ENCODE measurements at places on chromosomes 5 and 9.

DNA sequence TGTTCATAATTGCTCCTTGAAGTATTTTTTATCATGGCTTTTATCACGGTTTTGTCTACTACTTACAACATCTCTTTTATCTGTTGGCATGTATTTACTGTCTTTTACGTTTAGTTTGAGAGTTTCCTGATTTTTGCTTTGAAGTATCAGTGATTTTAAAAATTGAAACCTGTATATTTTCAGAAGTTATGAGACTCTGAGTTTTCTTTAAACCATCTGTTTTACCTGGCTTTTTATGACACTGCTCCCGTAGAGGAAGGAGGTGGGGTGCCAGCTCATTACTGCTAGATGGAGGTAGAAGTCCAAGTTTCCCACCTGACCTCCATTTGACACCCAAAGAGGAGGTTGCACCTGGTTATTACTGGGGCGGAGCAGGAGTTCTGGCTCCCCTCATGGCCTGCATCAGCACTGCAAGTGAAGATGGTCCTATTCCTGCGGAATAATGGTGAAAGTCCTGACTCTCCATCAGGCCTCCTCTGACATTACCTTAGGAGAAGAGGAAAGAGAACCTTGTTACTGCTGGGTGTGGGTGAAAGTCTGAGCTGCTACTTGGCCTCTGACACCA is 10.0 kb upstream of the ZNF131 start:
- DNase-seq, result peak; percentile 20

- no peak for DNase-seq
Observed at GRCh38 chr9:134605966-134606357, 35.6 kb upstream of the COL5A1 start.

DNA sequence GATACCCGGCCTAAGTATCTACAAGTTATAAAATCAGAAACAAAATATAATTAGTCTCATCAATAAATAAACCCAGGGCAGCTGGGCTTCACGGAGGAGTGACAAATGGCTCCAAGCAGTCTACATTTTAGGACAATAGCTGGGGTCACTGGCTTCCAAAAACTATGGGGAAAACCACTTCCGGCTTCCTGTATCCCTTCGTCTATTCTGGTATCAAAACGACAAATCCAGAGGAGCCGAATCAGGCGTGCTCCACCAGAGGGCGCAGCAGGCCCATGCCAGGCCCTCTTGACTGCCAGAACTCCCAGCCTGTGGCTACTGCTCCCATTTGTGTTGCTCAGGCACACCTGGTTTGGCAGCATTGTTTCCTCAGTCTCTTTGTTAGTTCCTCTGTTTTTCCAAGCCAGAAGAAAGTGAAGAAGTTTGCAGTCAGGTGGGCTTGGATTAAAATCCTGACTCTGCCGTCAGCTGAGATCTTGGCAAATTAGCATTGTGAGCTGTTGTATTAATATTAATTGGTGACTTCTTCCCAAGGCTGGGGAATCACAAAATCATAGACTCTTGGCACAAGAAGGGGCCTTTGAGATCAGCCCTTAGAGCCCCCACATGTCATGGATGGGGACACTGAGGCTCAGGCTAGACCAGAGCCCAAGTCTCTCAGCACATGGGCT is 11.6 kb upstream of the RAB14 start:
- peak; percentile 61 for DNase-seq

DNA sequence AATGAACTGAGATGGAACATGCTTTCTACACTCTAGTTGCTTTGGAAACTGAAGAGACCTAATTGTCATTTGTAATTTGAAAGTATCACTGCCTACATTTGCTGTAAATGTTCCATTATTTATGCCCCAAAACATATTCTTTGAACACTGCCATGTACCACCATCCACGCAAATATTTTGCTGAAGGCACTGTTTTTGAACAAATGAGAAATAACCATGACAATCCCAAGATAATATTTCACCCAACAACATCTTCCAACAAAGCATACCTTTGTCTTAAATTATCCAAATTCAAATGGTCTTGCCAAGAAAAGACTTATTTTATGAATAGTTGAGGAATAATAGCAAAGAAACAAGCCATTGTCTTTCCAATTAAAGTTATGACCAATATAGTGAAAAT is 356.2 kb downstream of the SEMA5A start:
- no peak for DNase-seq

GRCh38 chr5:10712574-10713366 is 48.3 kb downstream of the DAP start:
- no peak for DNase-seq

- DNase-seq, result no peak
Observed at GRCh38 chr9:105890046-105890822, 195.9 kb downstream of the TMEM38B start.

GRCh38 chr5:156920042-156920860 is 42.8 kb downstream of the TIMD4 start:
- peak; percentile 33 for DNase-seq

DNA sequence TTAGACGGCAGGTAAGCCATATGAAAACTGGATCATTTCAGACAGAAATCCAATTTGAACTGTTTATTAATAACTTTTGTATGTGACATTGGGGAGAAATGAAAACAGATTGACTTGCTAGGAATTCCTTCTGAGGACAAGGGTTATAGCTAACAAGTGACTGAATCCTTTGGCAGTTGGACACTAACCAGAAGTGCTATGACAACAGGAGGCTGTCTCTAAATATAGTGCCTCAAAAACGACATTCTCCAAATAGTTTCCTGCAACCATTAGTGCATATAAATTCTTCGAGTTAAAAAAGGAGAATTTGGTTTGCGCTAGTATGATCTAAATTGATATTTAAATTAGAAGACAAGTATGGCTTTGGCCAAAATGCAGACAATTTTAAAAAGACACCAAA is 338.6 kb downstream of the PTPRD start:
- no peak for DNase-seq

DNA sequence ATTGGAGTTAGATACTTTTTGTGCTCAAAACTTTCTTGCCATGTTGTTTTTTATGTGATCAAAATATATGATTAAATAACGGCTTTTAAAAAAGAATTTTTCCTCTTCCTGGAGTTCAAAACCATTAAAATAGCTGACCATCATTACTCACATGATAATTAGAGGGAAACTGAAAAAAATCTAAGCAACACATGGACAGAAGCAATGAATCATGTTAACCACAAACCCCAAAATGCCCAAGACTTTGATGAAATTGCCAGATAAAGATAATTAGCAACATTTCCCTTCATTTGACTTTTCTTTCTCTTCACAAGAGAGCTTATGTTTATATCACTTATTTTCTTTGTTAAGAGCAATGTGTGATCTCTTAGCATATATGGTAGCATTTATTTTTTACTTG is 1294.2 kb downstream of the EFNA5 start:
- no peak for DNase-seq

DNA sequence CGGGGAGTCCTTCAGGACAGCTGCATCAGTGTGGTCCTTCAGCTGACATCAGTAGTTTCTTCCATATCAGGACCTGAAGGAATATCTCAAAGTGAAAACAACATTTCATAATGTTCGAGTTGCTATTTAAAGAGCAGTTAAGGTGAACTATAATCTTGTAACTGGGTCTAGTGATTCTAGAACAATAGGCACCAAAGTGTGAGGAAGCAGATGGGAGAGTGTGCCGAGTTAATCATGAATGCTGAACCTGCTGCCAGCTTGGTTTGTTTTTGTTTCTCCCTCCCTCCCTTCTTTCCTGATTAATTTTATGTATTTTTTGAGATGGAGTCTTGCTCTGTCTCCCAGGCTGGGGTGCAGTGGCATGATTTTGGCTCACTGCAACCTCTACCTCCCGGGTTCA is 3.6 kb upstream of the PTGR1 start:
- DNase-seq, result no peak

DNA sequence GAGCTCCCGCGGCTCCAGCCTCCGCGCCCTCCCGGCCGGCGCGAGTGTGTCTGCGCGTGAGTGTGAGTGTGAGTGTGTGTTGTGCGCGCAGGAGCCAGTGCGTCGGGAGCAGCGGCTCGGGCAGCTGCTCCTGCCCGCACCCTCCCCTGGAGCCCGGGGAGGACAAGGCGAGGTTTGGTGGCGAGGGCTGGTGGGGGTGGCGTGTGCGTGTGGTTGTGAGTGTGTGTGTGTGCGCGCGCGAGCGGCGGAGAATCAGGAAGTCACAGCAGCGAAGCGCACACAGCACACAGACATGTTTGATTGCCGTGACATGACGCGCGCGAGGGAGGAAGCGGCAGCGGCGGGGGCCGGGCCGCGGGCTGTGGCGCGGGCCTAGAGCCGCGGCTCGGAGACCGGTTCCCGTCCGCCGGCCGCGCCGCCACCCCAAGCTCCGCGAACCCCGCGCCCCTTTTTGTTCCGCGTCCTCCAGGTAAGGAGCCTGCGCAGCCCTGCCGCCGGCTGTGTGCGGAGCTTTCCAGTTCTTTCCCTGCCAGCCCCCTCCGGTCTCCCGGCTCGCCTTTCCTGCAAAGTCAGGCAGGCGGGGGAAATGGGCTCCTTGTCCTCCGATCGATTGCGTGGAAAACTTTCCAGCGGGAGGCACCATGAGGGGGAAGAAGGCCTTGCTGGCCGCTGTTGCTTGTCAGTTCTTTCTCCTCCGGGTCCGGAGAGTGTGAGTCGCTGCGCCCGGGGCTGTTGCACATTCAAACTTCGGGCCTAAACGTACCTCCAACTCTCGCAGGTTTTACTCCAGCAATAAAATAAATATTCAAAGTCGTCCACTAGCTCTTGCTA is 2.4 kb downstream of the SMARCA2 start:
- DNase-seq, result peak; percentile 90

GRCh38 chr5:81172710-81173109 is 60.4 kb upstream of the CKMT2 start:
- DNase-seq, result no peak

- no peak for DNase-seq
Observed at GRCh38 chr5:136622747-136623146, 257.4 kb upstream of the TRPC7 start.

GRCh38 chr9:78574354-78575045 is 277.6 kb downstream of the PSAT1 start:
- no peak for DNase-seq

- DNase-seq, result peak; percentile 72
Observed at GRCh38 chr9:128072144-128073021, 4.4 kb downstream of the SLC25A25 start.

- no peak for DNase-seq
Observed at GRCh38 chr9:5721279-5722087, 92.6 kb downstream of the RIC1 start.

DNA sequence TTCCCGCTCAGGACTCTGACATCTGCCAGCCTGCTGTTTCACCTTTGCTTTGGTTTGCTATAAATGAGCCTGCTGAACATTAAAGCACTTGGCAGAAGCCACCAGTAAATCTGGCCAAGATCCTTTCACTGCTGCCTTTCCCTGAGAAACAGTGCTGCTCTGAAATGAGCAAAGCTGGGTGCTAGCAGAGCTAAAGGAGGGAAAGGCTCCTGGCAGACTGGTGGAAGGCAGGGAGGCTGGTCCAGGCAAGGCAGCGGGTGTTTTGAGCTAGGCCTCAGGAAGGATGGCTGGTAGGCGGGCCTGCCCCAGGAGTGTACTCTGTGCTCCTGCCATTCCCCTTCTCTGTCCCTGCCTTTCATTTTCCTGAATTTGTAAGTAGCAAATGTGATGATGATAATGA is 52.5 kb upstream of the PTGS1 start:
- DNase-seq, result no peak

GRCh38 chr9:106478727-106479126 is 384.2 kb upstream of the ZNF462 start:
- no peak for DNase-seq

- DNase-seq, result no peak
Observed at GRCh38 chr9:107484117-107484723, 5.3 kb downstream of the KLF4 start.

Measured in CD4-positive, alpha-beta T cell treated with Interleukin-1 beta for 1 hour (primary cell).